ENCODE measurements at places on chromosomes 7 and 10. TPM values are rescaled to one million over a fixed set of nuclear protein-coding genes. Genes with fewer than 3 reads are reported as not detected.
A peak's percentile ranks its signal among the peaks of the same experiment; 100 is the strongest.

GRCh38 chr10:26960308-26960707 is 99.5 kb upstream of the ABI1 start:
- DNase-seq = no peak

The TMEM168 gene
- total RNA-seq = 19.8 TPM

The PIK3CG gene
- total RNA-seq = 3.2 TPM

DNA sequence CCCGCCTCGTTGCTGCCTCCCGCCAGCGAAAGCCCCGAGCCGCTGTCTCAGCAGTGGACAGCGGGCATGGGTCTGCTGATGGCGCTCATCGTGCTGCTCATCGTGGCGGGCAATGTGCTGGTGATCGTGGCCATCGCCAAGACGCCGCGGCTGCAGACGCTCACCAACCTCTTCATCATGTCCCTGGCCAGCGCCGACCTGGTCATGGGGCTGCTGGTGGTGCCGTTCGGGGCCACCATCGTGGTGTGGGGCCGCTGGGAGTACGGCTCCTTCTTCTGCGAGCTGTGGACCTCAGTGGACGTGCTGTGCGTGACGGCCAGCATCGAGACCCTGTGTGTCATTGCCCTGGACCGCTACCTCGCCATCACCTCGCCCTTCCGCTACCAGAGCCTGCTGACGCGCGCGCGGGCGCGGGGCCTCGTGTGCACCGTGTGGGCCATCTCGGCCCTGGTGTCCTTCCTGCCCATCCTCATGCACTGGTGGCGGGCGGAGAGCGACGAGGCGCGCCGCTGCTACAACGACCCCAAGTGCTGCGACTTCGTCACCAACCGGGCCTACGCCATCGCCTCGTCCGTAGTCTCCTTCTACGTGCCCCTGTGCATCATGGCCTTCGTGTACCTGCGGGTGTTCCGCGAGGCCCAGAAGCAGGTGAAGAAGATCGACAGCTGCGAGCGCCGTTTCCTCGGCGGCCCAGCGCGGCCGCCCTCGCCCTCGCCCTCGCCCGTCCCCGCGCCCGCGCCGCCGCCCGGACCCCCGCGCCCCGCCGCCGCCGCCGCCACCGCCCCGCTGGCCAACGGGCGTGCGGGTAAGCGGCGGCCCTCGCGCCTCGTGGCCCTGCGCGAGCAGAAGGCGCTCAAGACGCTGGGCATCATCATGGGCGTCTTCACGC is 825 bp downstream of the ADRB1 start:
- DNase-seq = no peak

DNA sequence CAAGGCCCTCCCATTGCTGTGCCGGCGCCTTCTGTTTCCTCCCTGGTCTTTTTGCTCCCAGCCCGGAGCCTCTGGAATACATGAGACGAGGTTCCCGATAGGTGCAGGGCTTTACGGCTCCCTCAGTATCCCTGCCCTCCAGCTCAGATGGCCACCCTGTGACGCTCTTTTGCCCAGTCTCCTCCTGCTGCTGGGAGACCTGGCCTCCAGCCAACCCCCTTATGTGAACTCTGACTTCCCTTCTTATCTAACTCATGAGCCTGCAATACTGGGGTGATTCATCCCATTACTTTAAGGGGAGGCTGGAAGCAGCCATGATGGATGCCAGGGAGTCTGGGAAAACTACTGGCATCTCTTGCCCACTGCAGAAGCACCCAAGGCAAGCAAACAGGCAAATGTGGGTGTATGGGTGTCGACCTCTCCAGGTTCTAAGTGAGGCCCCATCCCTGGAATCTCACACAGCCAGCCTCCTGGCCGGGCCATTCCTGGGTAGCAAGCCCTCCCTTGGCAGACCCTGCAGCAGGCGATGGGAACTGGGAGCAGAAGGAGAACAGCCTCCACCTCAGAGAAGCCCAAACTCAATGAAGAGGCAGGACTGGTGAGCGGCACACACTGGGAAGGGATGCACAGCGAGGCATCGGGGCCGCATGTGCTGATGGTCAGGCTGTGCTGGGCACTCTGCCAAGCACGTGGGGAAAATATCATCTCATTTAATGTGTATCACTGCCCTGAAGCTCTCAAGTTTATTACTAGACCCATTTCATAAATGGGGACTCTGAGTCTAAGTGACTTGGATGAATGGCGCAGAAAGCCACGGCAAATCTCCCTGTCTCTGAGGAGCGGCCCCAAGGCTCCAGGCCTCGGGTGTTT is 97.5 kb downstream of the FAM53B start:
- peak; percentile 60 for DNase-seq

- DNase-seq = no peak
These were observed 107.0 kb downstream of the HIP1 start for GRCh38 chr7:75631711-75632110.

DNA sequence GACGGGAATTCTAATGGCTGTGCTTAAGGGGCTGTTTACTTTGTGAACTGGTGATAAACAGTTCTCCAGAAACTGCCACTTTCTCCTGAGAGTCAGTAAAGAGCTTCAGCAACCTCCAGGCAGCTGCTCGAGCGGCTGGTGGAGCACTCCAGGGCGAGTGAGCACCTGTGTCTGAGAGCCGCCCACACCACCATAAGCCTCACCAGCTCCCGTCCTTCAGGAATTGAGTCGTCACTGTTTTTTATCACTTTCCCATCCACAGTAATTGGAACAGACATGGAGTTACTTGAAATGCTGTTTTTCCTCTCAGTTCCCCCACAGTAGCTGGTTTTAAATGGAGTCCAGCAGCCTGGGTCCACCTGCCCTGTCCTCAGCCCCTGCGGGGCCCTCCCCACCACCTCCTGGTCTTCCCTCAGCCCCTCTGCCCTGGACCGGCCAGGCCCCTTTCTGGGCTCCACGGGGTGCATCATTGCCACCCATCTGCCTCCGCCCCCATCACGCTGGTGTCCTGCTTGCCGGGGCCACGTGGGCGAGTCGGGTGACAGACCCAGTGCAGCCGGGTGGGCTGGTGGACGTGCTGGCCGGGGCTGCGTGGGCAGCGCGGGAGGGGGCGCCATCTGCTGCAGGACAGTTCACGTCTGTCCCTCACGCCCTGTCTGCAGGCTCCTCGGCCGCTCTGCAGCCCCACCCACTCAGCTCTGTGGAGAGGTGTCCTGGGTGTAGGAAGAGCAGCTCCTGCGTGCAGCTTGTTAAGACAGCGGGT is 56.0 kb downstream of the NKX6-2 start:
- DNase-seq = no peak

All from RPMI7951 (cell line).